Ecto neural progenitor cell (in vitro differentiated cells): ENCODE measurements at places on chromosomes 13 and 19.

GRCh38 chr13:50285283-50285682 lies 270.0 kb downstream of the KCNRG start:
- DNase-seq, result no peak

DNA sequence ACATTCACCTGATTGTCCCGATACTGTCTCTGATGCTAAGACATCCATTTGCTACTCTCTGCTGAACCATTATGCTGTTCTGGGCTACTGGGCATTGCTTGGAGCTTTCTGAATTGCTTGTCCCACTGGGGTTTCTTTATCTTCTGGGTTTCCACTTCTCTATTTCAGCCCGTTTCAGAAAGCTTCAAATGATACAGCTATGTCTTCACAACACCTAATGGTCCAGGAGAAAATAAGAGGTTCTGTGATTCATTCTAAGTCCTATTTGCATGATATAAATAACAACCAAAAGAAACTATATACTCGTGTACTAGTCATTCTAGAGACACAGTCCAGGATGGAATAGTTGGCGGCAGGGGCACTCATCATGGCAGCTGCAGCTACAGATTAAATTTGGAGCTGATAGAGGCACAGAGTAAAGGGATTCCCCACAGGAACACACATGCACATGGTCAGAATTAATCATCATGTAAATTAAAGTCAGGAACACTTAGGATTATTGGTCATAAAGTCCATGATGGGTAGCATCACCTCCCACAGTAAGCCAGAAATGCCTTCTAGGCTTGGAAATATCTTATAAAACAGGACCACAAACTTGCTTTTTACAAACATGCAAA lies 33.3 kb upstream of the SCEL start:
- no peak for DNase-seq

- DNase-seq, result no peak
Measured at GRCh38 chr13:72990953-72991352, 67.9 kb upstream of the KLF5 start.

DNA sequence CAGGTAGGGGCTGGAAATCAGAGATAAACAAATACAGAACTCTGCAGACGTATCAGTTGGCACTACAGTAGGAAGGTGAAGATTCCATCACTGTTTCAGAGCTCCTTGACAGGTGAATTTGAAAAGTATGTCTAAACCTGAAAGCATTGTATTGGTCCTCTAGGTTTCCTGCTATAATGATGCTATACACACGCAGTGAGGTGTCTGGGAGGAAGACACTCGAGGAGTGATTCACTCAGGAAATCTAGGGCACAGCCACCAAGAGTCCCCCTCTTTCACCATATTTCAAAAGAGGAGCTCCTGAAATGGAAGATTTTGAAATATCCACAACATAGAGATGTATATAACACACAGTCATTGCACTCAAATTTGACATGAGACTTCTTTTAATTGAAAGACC lies 331.0 kb upstream of the DACH1 start:
- DNase-seq, result no peak

DNA sequence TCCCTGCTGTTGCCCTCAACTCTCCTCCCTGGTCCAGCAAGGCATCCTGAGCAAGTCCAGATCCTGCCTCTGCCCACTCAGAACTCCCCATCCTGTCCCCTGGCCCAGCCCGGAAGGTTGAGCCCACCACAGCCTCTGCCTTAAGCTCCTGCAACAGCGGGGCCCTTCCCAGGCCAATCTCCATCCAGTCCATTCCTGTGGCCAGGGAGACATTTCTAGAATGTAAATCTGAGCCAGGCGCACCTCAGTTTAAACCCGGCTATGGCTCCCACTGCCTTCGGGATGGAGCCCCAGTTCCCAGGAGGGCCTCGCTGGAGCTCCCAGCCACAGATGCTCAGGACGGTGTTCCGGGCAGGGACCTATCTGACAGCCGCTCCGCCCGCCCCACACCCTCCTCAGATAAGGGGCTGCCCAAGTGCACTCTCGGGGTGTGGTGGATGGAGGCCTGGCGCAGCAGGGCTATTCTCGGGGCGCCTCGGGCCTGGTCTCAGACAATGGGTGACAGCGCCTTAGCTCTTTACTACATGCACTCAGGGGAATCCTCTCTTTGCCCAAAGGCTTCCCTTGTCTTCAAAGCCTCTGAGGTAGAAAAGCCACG lies 5.3 kb downstream of the TRAPPC6A start:
- DNase-seq, result no peak

- no peak for DNase-seq
Measured at GRCh38 chr13:39884166-39884565, 228.7 kb downstream of the COG6 start.

- no peak for DNase-seq
Measured at GRCh38 chr13:73399347-73400216, 340.8 kb downstream of the KLF5 start.

DNA sequence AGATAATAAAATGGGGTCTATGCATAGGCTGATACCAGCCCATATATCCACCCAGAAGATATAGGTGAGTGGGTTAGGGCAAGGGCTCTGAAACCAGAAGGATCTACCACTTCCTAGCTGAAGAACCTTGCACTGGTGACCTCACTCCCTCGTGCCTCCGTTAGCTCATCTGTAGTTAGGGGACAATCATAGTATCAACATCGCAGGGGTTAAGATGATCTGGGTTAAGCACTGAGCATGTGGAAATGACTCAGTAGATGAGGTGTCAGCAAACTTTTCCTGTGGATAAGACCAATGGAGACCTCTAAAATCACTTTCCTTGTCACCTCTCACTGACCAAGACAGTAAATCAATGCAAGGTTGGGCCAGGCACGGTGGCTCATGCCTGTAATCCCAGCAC lies 30.5 kb downstream of the TNFSF14 start:
- DNase-seq, result no peak

GRCh38 chr13:112145551-112146360 lies 78.8 kb downstream of the SOX1 start:
- peak; percentile 42 for DNase-seq

GRCh38 chr13:102132777-102133295 lies 269.0 kb downstream of the FGF14 start:
- no peak for DNase-seq

DNA sequence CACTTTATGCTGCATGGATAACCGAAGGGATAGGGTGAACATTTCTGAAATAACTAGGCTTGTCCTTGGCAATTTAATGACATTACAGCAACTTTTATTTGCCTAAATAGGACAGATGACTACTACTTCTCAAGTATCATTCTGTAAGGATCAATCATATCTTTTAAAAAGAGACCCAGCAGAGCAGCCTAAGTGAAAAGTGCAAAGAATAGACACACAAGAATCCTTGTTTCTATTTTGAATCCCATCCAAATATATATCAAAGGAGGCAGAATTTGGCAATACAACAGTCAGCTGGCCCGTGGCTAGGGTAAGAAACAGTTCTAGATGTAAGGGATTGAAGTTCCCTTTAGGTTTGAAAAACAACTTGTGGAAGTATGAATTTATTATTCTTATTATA lies 6.9 kb downstream of the THSD1 start:
- DNase-seq, result no peak

- no peak for DNase-seq
Measured at GRCh38 chr19:23804676-23805075, 46.0 kb upstream of the ZNF681 start.

DNA sequence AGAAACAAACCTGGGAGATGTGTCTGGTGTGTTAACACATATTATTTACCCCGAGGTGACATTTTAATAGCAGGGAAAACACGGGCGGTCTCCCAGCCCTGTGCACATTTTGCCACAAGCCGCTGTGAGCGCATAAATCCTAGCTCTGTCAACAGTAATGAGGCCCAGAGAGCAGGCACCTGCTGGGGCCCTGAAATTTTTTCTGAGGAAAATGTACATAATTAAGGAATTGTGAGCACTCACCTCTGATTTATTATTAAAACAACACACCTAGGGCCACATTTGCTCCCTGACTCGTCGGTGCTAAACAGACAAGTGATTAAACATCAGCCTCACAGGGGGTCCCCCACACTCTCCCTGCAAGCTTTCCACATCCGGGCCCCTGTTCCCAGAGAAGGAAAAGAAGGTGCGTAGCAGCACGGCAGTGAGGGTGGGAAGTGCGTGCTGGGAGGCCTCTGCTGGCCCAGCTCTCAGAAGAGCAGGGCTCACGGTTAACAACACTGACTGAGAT lies 616.3 kb downstream of the UQCRFS1 start:
- no peak for DNase-seq

DNA sequence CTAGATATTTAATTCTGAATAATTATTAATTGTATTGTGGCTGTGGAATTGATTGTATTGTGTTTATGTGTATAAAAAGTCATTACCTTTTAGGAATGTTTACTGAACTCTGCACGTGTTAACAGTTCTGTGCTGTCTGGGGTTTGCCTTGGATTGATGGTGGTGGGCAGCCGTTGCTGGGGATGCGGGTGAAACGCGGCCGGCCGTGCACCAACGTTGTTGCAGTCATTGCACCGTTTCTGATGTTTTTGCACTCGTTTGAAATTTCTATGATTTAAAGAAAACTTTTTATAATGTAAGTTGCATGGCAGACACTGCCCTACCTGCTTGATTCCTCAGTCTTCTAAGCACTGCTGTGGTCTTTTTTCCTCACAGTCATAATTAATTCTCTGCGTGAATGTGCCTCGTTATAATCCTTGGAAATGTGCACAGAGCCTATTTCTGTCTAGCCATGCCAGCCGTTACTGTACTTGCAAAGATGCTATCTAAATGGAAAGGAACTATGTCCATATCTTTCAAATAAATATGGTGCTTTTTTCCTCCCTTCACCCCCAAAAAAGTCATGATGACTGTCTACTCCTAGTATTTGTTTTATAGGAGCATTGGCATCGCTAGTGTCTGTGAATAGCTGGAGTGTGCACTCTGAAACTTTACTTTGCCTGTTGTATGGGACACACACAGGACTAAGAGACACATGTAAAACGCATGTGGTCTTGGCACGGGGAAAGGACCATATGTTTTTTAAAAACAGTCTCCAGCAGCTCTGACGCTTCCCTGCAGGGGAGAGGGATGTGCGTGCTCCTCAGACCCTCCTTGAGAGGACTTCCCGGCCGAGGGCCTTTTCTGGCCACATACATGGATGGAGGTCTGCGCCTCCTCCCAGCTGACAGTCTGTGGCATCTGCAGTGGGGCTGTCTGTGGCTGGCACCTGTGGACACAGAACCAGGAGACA lies 40.7 kb upstream of the MCF2L start:
- no peak for DNase-seq

- no peak for DNase-seq
Measured at GRCh38 chr19:1917146-1917545, 11.9 kb downstream of the ADAT3 start.

DNA sequence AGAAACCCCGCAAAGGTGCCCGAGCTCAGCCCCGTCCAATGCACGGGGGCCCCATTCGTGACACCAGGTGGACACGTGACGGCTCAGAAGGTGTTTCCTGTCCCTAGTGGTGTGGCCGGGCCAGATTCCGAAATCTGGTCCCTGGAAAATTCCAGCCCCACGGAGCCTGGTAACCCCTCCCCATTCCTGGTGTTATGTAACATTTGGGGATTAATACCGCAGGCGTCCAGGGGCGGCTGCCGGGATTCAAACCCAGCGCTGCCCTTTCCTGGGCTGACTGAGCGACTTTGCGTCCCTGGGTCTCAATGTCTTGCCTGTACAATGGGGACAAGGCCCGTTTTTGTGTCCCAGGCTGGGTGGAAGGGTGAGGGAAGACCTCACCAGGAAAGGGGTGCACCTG lies 1.0 kb upstream of the PLK5 start:
- DNase-seq, result no peak

DNA sequence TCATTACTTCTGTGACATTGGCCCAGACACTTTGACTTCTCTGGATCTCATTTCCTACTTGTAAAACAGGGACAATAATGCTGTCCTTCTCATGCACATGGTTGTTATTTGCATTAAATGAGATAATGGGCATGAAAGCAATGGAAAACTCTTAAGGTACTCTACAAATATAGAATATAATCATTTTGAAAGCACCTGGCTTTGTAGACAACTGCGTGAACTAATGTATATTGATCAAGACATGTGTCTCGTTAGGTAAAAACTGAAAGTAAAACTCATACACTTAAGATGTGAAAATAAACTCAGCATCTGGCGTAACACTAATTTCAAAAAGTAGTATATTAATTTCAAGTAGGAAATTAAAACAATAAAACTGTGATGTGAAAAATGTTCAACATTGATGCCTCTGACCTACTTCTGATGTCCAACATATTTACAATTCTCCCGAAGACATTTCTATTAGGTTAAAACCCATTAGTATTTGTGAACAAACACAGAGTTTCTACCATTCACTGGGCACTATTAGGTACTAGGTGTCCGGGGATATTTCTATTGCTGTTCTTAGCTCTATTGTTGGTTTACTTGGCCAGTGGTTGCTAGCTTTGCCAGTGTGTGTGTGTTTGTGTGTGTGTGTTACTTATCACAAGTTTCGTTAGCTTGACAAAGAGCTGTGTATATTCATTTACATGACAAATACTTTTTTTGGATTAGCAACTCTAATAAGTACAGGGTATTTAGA lies 220.5 kb downstream of the KCNRG start:
- DNase-seq, result no peak
